ENCODE measurements at places on chromosomes 4 and X.

- no peak for DNase-seq
These were observed 41.4 kb upstream of the CXCL13 start for GRCh38 chr4:77564231-77564630.

DNA sequence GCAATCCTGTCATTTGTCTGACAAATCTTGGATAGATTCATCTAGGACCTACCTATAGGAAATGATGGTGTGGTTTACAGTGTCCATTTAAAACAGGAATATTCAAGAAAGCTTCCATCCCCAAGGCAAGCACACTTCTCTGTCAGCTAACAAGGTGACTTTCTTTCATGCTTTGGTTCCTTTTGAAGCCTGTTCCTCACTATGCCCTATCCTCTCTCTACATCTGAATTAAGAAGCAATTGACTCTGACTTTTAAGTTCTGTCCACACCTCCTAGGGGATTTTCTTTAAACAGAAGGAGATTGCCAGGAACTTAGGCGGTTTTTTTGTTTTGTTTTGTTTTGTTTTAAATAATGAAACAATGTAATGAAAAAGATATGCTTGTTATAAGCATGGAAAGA is 1181.4 kb upstream of the TENM3 start:
- no peak for DNase-seq

- no peak for DNase-seq
These were observed 125.8 kb upstream of the VCX3A start for GRCh38 chrX:6660567-6661264.

- DNase-seq = no peak
These were observed at the start of gene CRMP1 for GRCh38 chr4:5893004-5893580. Gene CRMP1, minus strand, starts transcription at chr4:5893086. Its CDS starts 117 bp downstream, at chr4:5892969.

- no peak for DNase-seq
These were observed 17.1 kb upstream of the BEX4 start for GRCh38 chrX:103197721-103198306.

DNA sequence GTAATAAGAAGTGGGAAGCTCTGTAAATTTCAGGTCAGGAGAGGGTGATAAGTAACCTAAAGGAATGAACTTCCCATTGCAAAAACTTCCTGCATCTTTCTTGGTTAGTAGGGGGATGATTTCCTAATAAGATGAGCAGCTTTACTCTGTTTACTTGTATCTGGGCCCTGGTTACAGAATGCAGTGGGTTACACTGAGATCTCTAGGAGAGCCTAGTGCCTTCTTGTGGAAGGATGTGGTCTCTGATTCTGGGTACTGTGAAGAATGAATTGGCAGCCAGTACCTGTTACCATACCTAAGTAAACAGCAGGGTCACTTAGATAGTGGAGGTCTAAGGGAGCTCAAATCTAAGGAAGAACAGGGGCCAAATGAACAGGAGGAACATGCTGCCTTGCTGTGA is 320.6 kb downstream of the ARHGAP10 start:
- DNase-seq = peak; percentile 10

DNA sequence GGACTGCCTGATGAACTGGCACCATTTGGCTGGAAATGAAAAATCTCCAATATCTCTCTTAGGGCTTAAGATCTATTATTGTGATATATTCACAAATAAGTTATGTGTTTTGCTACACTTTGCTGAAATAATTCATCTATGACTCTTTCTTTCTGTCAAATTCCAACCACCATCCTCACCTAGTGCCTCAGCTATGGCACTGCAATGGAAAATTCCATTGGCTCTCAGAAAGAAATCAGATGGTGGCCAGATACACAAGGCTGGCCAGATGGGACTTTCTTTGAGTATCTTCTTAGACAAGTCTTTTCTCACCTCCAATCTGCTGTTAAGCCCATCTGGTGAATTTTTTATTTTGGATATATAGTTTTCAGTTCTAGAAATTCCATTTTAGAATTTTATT is 28.0 kb downstream of the NAT8L start:
- DNase-seq = no peak

DNA sequence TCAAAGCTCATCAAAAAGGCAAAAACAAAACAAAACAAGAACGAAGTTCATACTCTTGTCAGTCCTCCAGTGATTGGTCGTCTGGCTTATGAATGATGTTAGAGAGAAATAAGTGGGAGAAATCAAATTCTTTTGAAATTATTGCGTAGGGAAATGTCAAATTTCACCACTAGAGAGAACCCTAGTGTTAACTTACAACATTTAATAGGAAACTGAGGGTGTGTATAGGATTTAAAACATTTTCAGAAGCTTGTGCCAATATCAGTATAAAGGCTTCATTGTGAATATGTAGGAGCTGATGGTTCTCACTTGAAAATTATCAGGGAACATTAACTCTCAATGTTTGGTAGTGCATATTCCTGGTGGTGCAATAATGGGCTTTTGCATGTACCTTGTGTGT is 17.4 kb downstream of the ADH6 start:
- DNase-seq = no peak

- DNase-seq = no peak
These were observed 654 bp upstream of the DDIT4L start for GRCh38 chr4:100190643-100191600.

DNA sequence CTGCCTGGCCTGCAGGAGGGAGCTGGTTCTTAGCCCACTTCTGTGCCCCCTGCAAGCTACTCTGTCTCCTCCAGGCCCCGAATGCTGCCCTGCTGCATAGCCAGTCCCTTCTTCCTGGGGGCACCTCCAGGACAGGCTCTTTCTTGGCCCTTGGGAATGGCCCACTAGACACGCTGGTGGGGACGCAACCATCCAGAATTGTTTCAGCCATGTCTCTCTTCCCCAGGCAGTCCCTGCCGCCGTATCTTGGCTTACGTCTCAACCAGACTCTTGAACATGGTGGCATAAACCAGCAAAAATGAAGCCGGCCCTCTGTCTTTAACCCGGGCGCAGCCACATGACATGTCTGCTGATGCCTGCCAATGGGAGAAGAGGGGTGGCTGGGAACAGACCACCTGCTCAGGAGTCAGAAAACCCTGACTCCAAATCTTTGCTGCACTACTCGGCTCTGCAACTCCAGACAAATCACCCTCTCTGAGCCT is 9.0 kb downstream of the LRPAP1 start:
- DNase-seq = no peak

GRCh38 chr4:176782794-176783193 is 9.9 kb downstream of the VEGFC start:
- no peak for DNase-seq

Measured in Kasumi-1 (cell line).